ENCODE measurements at places on chromosomes 1 and 21. TPM values are rescaled to one million over a fixed set of nuclear protein-coding genes. Genes with fewer than 3 reads are reported as not detected.

RAP1GAP gene
- total RNA-seq = 6.6 TPM

CHD5 gene
- 1.0 TPM for total RNA-seq

OPRD1 gene
- total RNA-seq = 3.6 TPM

DMBX1 gene
- not detected for total RNA-seq

CCT3 gene
- total RNA-seq = 618 TPM

ETNK2 gene
- total RNA-seq = 26.2 TPM

OLIG2 gene
- 0.04 TPM for total RNA-seq

BARHL2 gene
- total RNA-seq = not detected

FBXO2 gene
- 44.4 TPM for total RNA-seq

OR14K1 gene
- not detected for total RNA-seq

EPHA10 gene
- total RNA-seq = 2.4 TPM

LENEP gene
- total RNA-seq = 1.5 TPM

SAMD13 gene
- 3.6 TPM for total RNA-seq

IPP gene
- total RNA-seq = 3.7 TPM

SGIP1 gene
- 2.4 TPM for total RNA-seq

MPL gene
- total RNA-seq = not detected

MARCKSL1 gene
- total RNA-seq = 266 TPM

TNFRSF8 gene
- total RNA-seq = 26.1 TPM

KLF17 gene
- not detected for total RNA-seq

S100A11 gene
- total RNA-seq = 78.6 TPM

HSD3B2 gene
- not detected for total RNA-seq

SORT1 gene
- total RNA-seq = 51.7 TPM

DNAJC28 gene
- 5.0 TPM for total RNA-seq

PDZK1 gene
- total RNA-seq = not detected

OVAAL gene
- not detected for total RNA-seq

CD164L2 gene
- total RNA-seq = 2.8 TPM

AHCTF1 gene
- total RNA-seq = 47.7 TPM

SLAMF7 gene
- not detected for total RNA-seq

NFIA gene
- total RNA-seq = 0.97 TPM

MANEAL gene
- 8.1 TPM for total RNA-seq

CYP4X1 gene
- total RNA-seq = 3.6 TPM

RPS6KA1 gene
- 84.2 TPM for total RNA-seq

UBL4B gene
- total RNA-seq = not detected

SPRR2A gene
- not detected for total RNA-seq

KRTAP7-1 gene
- not detected for total RNA-seq

RNF186 gene
- not detected for total RNA-seq

CD160 gene
- total RNA-seq = not detected

ADAMTS4 gene
- total RNA-seq = 4.7 TPM

LRRC71 gene
- not detected for total RNA-seq

OR2T29 gene
- total RNA-seq = not detected
